ENCODE measurements at places on chromosomes 2 and 18.

DNA sequence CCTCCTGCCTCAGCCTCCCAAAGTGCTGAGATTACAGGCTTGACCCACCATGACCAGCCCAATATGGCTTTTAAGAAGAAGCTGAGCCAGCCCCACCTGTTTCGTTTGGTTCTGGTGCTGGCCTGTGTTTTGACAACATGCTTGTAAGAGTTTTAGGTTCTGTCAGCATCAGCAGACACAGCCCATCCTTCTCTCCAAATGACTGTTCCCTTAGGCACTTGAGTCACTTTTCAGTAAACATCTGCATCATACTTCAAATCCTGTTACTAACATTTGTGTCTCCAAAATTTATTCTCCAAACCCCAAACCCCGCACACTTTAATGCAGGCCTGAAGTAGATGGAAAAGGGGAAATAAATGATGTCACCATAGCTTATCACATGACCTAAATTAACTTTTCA lies 1118.5 kb downstream of the TSN start:
- DNase-seq, result no peak

GRCh38 chr2:220188031-220188430 lies 560.6 kb downstream of the SLC4A3 start:
- DNase-seq, result no peak

- no peak for DNase-seq
Observed at GRCh38 chr2:143786026-143786765, 657.0 kb downstream of the ARHGAP15 start.

DNA sequence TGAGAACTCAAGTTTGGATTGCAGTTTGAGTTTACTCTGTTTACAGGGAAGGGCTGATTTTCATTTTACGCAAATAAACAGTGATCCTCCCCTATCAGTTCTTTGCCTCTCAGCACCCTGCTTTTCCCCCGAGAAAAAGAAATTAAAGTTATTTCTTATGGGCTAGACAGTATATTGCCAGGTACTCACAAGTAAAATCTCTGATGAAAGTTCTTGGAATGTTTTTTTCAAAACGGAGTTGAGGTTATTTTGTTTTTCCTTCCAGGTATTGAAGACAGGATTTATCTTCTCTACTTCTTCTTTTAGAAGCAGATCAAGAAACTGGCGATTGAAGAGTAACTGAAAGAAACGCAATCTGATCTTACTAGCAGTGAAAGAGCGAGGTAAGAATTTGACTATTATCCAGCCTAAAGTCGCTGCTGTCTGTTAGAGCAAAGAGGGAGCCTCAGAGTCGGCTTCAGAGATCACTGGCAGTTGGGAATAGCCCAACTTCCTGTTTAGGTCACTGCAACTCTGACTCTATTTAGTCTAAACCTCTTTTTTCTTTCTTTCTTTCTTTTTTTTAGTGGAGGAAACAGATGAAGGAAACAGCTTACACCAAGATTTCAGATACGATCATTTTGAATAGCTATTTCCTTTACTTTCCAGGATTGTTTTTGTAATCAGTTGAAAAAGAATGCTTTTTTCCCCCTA lies at the start of gene TFPI:
TFPI (minus strand) TSS at position 425 of the 693 bp plus-strand sequence. CDS start 50,667 bp downstream, outside the sequence.
- DNase-seq, result no peak

DNA sequence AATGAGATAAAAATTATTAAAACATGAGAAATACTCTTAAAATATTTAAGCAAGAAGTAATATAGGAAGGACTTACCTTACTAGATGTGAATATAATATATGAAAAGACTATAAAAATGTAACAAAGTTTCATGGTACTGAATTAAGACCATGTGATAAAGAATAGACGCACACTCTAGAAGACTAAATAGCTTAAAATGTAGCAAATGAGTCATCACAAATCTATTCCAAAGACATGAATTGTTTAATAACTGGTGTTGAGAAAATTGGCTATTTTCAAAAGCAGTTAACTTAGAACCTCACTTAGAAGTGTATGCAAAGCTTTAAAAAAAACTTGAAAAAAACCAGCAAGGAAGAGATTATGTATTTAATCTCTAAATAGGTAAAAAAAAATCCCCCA lies 64.1 kb downstream of the POLE4 start:
- DNase-seq, result no peak

DNA sequence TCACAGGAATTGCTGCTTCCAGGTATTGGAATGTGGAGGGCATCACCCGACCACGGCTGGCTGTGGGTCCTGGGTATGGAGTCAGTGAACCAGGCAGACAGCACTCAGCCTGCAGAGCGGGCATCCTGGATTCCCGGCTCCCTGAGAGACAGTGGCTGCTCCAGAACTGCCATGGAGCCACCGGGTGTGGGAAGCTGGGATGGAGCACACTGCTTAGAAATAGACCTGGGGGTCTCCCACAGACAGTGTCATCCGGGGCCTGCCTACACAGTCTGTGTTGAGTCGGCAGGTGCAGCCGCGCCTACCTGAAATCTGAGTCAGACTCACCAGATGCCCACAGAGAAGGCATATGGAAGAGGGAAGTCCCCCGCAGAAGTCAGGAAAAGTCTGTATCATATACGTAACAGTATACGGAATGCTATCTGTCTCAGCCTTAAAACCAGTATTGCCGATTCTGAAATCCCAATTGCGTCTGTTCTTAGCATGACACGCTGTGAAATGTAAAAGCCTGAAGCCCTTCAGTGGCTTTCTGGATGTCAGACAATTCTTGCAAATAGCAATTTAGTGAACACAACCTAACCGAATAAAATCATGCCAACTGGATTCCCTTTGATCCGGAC lies 509.7 kb upstream of the MYT1L start:
- DNase-seq, result no peak

GRCh38 chr2:224147174-224147573 lies 108.1 kb upstream of the SERPINE2 start:
- DNase-seq, result no peak

DNA sequence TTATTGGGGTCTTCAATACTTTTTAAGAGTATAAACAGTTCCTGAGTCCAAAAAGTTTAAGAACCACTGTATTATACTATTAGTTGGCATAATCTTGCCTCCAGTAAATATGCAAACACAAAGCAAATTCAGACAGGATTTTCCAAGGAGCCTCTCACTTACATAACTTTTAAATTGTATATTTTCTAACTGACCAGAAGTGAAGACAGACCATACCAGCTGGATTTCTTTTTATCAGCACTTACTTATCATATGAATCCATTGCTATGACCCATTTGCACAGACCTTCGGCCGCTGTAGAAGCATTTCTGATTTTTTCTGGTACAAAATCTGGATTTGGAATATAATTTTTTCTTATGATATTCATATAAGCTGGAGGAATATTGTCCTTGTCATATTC lies 200.1 kb downstream of the SLC39A10 start:
- DNase-seq, result no peak

- DNase-seq, result no peak
Observed at GRCh38 chr2:25219621-25220020, 51.2 kb upstream of the POMC start.

- no peak for DNase-seq
Observed at GRCh38 chr2:205175831-205176230, 506.5 kb upstream of the NRP2 start.

- DNase-seq, result no peak
Observed at GRCh38 chr18:25042641-25043051, 309.3 kb downstream of the ZNF521 start.

- DNase-seq, result no peak
Observed at GRCh38 chr2:19086231-19086651, 272.2 kb downstream of the OSR1 start.

- DNase-seq, result no peak
Observed at GRCh38 chr2:47249157-47249900, 94.2 kb upstream of the STPG4 start.

GRCh38 chr2:656676-657075 lies 20.5 kb downstream of the TMEM18 start:
- DNase-seq, result no peak

- DNase-seq, result no peak
Observed at GRCh38 chr18:8367217-8367988, 241.8 kb upstream of the RAB12 start.

DNA sequence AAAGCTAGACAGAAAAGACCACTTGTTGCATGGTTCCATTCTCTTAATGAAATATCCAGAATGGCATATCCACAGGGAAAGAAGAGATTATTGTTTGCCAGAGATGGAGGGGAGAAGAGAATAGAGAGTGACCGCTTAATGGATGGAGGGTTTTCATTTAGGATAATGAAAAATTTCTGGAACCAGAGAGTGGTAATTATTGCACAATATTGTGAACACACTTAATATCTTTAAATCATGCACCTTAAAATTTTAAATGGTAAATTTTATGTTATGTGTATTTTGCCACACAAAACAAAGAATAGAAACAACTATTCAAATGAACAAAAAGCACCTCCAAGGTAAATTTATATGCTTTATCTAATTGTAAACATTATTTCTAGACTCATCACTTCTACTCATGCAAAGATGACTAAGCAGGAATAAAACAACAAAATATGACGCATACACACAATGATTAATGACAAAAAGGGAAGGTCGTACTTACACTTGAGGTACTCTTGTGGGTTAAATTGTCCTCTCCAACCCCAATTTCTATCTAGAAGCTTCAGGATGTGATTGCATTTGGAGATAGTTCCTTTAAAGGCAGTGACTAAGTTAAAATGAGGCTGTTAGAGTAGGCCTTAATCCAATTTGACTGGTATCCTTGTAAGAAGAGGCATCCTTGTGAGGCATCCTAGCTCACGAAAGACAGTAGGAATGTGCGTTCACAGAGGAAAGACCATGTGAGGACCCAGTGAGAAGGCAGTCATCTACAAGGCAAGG lies 18.7 kb upstream of the DHRS9 start:
- DNase-seq, result no peak

GRCh38 chr2:234949762-234950434 lies 1.9 kb upstream of the SH3BP4 start:
- DNase-seq, result no peak

GRCh38 chr18:45142868-45143267 lies 462.2 kb downstream of the SETBP1 start:
- DNase-seq, result no peak

- no peak for DNase-seq
Observed at GRCh38 chr2:146003337-146003736, 1483.4 kb upstream of the ZEB2 start.

- no peak for DNase-seq
Observed at GRCh38 chr2:121480826-121481225, 49.9 kb upstream of the RNU4ATAC start.

- DNase-seq, result no peak
Observed at GRCh38 chr2:202378662-202379358, 2.7 kb downstream of the BMPR2 start.

- no peak for DNase-seq
Observed at GRCh38 chr2:239574434-239575156, 173.8 kb upstream of the HDAC4 start.

GRCh38 chr2:71174207-71174606 lies 43.8 kb downstream of the MPHOSPH10 start:
- no peak for DNase-seq

DNA sequence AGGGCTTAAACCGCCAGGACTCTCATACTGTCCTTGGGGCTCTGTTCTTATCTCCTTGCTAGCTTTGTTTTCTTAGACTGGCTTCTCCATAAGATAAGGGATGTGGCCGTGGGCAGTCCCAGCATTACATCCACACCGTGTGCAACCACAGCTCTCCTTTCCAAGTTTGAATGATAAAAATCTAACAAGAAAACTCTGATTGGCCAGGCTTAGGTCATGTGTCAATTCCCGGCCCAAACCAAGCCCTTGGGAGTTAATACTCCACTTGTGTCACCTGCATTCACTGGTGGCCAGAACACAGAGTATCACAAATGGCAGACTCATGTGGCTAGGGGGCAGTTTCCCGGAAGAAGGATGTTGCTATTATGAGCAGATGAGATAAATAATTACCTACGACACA lies 43.2 kb upstream of the KDM3A start:
- no peak for DNase-seq

GRCh38 chr2:30584116-30584515 lies 137.1 kb downstream of the LCLAT1 start:
- no peak for DNase-seq

- no peak for DNase-seq
Observed at GRCh38 chr2:48508461-48509124, 21.4 kb upstream of the STON1 start.

GRCh38 chr2:39855856-39856255 lies 76.8 kb upstream of the THUMPD2 start:
- DNase-seq, result no peak

GRCh38 chr2:52934323-52934898 lies 833.2 kb upstream of the CHAC2 start:
- no peak for DNase-seq

DNA sequence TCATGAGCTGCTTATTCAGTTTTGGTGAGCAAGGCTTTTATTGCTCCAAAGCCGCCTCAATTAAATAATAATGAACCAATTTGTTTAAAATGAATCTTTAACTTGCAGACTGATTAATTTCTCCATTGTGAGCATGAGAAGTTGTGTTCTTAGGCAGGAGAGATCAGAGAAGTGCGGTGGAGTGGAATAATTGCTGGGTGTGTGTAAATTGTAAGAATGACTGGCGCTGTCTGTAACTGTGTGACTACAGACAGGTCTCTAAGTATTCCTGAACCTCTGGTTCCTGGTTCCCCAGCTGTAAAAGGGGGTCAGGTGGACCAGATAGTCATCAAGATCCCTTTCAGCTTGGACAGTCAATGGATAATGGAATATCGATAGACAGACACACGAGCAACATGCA lies 98.0 kb upstream of the EFEMP1 start:
- no peak for DNase-seq

GRCh38 chr2:206250041-206250897 lies 24.2 kb upstream of the ZDBF2 start:
- DNase-seq, result no peak

DNA sequence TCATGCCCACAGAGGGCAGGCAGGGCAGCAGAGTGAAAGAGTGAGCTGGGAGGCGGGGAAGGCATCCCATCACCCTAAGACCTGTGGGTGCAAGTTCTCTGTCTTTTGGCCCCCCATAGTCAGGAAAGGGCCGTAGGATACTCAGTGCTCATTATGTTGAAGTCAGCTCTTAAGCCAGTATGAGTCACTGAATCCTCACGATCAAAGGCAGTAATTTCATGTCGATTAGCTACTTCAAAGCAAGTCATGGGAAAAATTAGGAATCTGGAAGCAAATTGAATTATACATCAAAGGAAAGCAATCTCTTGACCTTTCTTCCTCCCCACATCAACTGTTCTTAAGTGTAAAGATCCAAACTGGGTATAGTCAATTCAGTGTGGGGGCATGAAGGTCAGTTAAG lies 178.9 kb downstream of the FHOD3 start:
- no peak for DNase-seq

- DNase-seq, result no peak
Observed at GRCh38 chr18:74411475-74411874, 45.6 kb downstream of the DIPK1C start.

- no peak for DNase-seq
Observed at GRCh38 chr2:131394147-131394931, 30.4 kb upstream of the RAB6D start.
